Stimulated activated naive B cell treated with anti-CD40 and anti-IgM and Interleukin-4, amounts not matched to agents 10 μg/mL and 1 μg/mL and 100 μg/mL, for 72 hours (primary cell): ENCODE measurements at places on chromosomes 12 and 14.

DNA sequence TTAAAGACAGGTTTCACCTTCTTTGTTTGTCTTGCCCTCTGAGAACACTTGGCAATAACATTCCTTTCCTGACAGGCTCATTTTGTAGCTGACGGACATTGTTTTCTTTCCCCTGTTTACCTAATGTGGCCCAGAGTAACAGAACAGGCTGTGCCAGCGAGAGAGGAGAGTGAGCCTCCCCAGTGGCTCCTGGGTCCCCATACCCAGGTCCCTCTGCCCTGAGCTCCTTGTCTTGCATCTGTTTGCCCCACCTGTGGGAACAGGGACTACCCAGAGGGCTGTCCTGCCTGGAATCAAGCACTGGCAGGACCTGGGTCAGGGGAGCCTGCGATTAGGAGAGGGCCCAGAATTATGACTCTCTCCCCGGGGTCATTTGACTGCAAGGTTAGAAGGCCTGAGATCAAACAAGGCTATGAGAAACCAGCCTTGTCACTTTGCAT is 222.9 kb downstream of the ZFP36L1 start:
- peaks cover 6% of the 10 kb centered on the region for H3K36me3 ChIP-seq
- no peak for DNase-seq
- H3K4me3 ChIP-seq: no peak overlapping the region
- H3K27ac ChIP-seq: no peak overlapping the region

GRCh38 chr14:103568952-103569351 is 6.2 kb downstream of the COA8 start:
- peaks cover 14% of the 10 kb centered on the region for H3K4me1 ChIP-seq
- H3K27ac ChIP-seq: no peak overlapping the region
- no peak overlapping the region for H3K4me3 ChIP-seq
- no peak for DNase-seq

DNA sequence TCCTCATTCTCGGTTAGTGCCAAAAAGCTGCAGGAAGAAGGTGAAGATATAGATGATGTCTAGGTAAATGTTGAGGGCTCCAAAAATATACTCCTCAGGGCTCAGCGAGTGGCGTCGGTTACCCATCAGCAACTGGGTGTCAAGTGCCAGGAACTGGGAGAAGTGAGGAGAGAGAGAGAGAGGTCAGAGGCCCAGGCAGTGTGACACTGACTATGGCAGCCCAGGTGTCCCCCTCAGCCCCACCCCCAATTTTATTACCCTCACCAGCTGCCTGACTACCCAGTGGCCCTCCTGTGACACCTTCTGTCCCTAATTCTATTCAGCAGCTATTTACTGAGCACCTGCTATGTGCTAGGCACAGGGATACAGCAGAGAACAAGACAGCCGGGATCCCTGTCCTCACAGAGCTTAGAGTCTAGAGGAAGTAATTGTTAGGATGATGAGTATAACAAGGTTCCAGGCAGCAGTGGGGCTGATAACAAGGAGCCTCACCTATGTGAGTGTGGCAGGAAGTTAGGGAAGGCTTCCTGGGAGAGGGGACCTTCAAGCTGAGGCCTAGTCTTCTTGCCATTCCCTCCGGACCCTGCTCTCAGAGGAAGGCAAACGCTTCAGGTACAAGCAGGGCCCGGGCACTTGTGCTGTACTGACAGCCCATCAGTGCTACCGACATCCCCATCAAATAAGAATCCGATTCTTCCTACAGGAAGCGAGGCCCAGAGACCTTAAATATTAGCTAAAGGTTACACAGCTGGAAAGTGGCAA is 27.8 kb upstream of the BCDIN3D start:
- no peak for DNase-seq
- no peak overlapping the region for H3K4me3 ChIP-seq
- no peaks in the 10 kb centered on the region for H3K4me1 ChIP-seq
- no peak overlapping the region for H3K27ac ChIP-seq

- H3K27ac ChIP-seq: no peak overlapping the region
- H3K36me3 ChIP-seq: no peaks in the 10 kb centered on the region
- H3K4me3 ChIP-seq: no peak overlapping the region
These were observed 255.1 kb upstream of the KRR1 start for GRCh38 chr12:75766263-75767160.

DNA sequence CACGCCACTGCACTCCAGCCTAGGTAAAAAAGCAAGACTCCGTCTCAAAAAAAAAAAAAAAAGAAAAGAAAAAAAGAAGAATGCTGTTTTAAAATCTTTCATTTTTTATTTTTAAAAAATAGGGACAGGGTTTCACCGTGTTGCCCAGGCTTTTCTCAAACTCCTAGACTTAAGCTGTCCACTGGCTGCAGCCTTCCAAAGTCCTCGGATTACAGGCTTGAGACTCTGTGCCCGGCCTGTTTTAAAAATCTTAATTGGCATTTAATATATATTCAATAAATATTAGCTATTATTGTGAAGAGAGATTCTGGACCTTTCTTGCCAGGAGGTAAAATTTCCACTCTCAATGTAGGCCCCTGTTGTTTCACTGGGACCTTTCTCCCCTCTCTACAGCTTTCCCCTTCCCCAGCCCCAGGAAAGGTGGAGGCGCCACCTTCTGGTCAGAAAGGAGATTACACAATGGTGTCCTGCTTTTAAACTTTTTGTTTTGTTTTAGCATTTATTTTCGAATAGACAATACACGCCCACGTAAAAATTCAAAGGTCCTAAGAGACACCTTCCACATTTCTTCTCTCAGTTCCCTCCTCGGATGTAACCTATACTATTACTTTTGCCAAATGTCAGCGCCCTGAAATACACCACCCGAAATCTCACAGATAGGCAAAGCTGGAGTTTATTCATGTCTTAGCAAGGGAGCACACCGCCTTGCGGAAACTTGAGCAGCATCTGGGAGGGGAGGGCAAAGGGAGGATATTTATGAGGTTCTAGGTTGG is 23.8 kb upstream of the PHC1 start:
- peak overlapping the region; percentile 84 for H3K27ac ChIP-seq
- H3K4me3 ChIP-seq: peak overlapping the region; percentile 80
- DNase-seq: peak; percentile 61
- H3K4me1 ChIP-seq: peaks cover 10% of the 10 kb centered on the region

DNA sequence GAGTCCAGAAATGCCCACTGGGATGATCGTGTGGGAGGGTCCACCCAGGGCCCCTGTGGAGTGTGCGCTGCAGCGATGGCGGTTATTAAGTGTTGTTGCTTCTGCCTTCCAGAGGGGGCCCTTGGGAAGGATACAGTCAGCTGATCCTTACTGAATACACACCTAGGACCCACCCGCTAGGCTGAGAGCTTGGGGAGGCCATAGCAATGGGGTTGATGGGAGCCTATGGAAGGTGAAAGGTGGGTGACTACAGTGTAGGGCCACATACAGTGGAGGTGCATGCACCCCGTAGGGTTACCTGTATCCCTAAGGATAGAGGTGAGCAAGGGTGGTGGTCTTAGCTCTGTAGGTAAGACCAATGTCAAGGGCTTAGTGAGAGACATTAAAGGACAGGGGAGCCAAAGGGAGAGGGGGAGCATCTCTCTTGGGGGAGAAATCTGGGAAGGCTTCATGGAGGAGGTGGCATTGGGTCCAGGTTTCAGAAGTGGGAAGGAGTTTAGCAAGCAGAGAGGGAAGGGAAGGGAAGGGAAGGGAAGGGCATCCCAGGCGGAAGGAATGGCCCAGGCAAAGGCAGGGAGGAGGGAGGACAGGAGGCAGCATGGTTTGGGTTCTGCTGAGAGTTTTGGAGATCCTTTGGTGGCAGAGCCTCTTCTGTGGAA is 73.1 kb upstream of the RIN3 start:
- H3K4me1 ChIP-seq: peaks cover 37% of the 10 kb centered on the region
- peaks cover 4% of the 10 kb centered on the region for H3K36me3 ChIP-seq
- H3K27ac ChIP-seq: no peak overlapping the region
- no peak overlapping the region for H3K4me3 ChIP-seq

DNA sequence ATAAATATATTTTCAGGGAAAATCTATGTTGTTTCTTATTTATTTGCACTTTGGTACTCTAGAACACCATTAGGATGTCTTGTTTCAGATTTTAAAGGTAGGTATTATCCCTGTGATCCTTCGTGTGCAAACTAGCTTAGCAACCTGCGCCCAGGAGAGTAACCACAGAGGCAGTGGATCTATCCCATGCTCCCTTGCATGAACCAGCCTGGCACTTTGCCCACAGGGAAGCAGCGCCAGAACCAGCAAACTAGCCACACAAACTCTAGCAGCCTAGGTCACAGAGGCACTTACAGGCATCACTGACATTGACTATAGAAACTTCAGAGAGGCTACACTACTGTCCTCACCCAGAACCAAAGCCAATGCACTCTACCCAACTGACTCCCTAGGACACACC is 76.1 kb downstream of the TSHR start:
- H3K4me3 ChIP-seq: no peak overlapping the region
- no peaks in the 10 kb centered on the region for H3K36me3 ChIP-seq
- peaks cover 6% of the 10 kb centered on the region for H3K27me3 ChIP-seq
- no peak overlapping the region for H3K27ac ChIP-seq
- DNase-seq: no peak
- no peaks in the 10 kb centered on the region for H3K4me1 ChIP-seq
